ENCODE measurements at places on chromosomes 16 and 17.

GRCh38 chr17:77875051-77875780 lies 83.3 kb upstream of the TNRC6C start:
- peak; percentile 77 for DNase-seq

DNA sequence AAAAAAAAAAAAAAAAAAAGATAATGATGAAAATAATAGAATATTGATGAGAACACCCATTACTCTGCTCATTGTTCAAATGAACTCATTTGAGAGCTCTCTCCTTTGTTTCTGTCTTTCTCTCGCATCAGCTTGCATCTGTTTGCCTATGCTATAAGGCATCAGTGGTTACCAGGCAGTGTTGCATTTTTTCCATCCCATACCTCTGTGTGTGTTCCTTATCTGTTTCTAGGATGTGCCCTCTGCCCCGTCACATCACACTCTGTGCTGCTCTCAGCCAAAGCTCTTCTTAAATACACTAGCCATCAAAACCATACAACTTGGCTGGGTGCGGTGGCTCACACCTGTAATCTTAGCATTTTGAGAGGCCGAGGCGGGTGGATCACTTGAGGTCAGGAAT lies 568.2 kb downstream of the WWOX start:
- DNase-seq, result peak; percentile 17

- DNase-seq, result no peak
Measured at GRCh38 chr17:43453331-43453812, 30.4 kb upstream of the DHX8 start.

GRCh38 chr17:39591958-39592954 lies 15.5 kb downstream of the NEUROD2 start:
- DNase-seq, result peak; percentile 37
